Cortex of kidney (tissue), 1 donor: ENCODE measurements at places on chromosomes 4 and X.

- DNase-seq, result no peak
These were observed 54.6 kb upstream of the PARM1 start for GRCh38 chr4:74878323-74878722.

- no peak for DNase-seq
These were observed 31.8 kb downstream of the PRRG1 start for GRCh38 chrX:37380924-37381323.

DNA sequence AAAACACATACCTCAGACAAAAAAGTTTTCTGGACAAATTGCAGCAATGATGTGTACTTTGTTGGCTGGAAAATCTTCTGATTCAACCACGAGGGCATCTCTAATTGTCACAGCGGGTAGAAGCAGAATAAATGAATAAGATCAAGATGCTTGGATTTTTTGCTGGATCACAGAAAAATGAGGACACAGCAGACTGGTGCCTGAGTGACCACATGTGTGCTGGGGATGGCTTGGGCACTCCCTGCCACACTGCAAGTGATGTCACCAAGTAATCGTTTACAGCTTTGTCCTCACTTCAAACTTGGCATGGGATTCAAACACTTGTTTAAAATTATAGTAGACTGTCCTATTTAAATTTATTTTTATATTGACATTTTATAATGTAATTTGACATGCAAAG lies 557.0 kb downstream of the SPRY1 start:
- no peak for DNase-seq

- no peak for DNase-seq
These were observed 61.9 kb upstream of the DAPP1 start for GRCh38 chr4:99754756-99755155.

DNA sequence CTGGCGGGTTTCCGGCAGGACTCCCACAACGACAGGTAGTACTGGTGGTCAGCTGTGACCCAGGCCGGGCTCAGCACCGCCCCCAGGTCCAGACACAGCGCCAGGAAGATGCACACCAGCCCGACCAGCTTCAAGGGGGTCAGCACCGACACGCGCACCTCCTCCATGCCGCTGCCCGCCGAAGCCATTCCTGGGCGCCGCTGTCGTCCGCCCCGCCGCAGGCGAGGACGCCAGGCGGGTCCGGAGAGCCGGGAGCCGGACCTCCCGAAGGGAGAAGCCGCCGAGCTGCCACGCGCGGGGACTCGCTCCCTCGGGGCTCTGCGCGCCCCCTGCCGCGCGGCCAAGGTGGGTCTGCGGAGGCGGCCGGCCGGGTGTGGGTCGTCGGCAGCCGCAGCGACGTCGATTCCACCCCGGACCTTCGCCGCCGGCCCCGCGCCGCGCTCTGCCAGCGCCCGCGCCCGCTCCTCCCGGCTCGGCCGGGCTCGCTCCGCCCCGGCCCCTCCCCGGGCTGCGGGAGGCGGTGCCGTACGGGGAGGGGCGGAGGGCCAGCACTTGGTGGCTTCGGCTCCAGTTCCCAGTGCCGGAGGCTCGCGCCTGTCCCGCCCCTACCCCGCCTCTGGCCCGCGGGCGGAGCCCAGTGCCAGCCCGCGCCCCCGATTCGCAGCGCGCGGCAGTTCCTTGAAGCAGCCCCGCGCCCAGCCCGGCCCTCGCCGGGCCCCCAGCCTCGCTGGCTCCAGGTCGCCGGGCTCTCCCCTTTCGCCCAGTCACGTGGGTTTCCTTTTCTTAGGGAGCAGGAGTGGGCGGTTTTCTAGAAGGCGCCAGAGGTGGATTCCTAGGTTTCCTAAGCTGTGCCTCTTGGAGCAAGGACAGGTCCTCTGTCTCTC lies at the start of gene TMEM47:
Gene TMEM47, minus strand, starts transcription at position 444 of the 884 bp plus-strand sequence. Its CDS starts 256 bp downstream, at position 188.
- no peak for DNase-seq

GRCh38 chrX:39891781-39892180 lies 206.0 kb downstream of the BCOR start:
- no peak for DNase-seq

DNA sequence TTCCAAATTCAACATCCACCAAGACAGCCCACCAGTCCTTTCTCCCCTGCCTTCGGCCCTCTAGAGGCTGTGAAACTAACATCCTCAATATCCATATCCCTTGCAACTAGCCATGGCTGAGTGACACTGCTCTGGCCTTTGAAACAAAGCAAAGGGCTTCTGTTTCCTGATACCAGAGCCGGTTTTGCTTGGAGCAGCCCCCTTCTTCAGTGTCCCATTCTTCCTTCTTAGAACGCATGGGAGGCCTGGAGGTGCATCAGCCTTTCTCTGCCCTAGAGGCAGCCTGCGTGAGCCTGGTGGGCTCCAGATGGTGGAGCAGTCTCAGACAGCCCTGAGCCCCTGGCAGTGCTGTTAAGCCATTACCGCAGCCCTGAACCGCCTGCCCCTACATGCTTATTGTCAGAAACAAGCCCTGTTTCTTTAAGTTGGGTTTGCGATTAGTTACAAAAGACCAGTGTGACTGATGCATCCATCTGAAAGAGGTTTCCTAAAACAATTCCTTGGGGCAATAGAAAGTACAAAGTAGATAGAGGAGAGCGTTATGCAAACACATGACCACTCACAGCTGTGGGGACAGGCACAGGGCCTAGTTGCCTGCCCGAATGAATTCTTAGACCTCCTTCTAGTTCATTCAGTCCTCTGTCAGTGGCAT lies 74.1 kb downstream of the EVC start:
- DNase-seq, result no peak

DNA sequence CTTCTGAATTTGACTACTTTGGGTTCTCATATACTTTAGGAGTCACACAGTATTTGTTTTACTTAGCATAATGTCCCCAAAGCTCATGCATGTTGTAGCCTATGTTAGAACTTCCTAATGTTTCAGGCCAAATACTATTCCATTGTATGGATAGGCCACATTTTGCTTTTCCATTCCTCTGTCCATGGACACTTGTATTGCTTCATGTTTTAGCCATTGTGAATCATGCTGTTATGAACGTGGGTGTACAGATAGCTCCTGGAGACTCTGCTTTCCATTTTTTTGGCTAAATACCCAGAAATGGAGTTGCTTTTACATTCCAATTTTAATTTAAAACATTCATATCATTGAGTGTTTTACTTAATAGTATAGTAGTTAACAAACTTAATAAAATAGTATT lies 54.5 kb downstream of the HTT start:
- DNase-seq, result no peak

DNA sequence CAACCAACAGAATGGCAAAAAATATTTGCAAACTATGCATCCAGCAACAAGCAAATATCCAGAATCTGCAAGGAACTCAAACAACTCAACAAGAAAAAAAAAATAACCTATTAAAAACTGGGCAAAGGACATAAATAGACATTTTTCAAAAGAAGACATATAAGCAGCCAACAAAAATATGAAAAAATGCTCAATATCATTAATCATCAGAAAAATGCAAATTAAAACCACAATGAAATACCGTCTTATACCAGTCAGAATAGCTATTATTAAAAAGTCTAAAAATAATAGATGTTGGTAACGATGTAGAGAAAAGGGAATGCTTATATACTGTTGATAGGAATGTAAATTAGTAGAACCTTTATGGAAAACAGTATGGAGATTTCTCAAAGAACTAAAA lies 53.4 kb downstream of the WDR19 start:
- no peak for DNase-seq

- DNase-seq, result no peak
These were observed 68.3 kb upstream of the CHRDL1 start for GRCh38 chrX:110863883-110864282.

GRCh38 chr4:7516096-7516772 lies 81.5 kb upstream of the PSAPL1 start:
- DNase-seq, result no peak

DNA sequence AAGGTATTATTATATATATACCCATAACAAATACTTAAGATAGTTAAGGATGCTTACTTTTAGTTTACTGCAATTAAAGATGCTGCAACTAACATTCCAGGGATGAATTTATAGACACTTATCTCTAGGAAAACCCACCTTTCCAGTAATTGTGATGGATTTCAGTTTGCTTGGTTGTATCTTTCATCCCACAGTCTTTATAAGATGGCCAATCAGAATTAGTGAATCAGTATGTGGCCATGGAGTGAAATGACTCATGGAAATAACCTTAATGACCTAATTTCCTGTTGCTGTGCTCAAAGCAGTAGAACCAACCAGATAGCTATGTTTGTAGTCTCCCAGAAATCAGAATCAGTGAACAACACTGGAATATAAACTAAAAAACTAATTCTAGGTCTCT lies 26.4 kb downstream of the MOSPD2 start:
- DNase-seq, result no peak

DNA sequence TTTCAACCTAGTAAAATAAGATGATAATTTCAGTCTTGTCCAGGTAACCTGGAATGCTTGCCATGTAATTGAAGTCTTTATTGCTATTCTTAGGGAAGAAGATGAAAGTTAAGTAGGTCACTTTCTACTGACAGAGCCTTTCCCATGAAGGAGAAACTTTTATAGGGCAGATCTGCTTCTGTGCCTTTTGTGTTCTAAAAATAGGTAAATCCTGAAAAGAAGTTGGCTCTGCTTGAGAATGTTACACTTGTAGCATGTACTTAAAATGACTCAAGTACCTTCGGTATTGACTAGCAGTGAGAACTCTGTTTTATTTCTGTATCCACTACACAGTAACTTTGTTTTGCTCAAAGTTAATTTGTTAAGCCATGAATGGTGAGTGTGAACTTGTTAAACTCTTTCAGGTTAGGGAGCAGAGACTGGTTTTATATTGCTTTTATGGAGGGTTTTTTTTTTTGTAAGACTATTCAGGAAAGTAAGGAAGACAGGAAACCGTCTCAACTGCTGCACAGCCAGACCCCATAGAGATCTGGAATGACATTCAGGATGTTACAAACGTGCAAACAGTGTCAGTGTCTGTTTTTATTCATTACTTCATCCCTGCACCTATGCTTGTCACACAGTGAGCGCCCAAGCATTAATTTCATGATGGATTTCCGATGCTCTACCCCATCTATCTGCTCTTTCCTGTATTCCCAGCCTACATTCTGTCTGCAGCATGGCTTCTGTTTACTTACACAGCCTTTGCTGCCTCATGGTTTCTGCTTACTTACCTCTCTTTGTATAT lies 53.0 kb downstream of the SEPTIN11 start:
- no peak for DNase-seq

DNA sequence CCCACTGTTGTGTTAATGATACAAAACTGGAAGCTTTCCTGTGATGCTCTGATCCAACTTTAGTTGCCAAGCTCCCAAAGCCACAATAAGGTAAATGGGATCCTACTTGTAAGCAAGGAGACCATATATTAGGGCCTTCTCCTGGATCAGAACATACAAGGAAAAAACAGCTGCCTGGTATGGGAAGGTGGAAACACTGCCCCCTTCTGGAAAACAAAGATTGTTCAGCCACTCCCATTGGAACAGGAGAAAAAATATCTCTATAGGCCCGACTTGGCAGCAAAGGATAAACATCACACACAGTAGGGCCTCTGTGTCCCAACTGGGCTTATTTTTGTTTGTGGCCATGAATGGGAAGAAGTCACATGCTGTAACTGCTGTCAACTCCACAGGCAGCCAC lies 166.5 kb downstream of the TBX22 start:
- DNase-seq, result no peak

DNA sequence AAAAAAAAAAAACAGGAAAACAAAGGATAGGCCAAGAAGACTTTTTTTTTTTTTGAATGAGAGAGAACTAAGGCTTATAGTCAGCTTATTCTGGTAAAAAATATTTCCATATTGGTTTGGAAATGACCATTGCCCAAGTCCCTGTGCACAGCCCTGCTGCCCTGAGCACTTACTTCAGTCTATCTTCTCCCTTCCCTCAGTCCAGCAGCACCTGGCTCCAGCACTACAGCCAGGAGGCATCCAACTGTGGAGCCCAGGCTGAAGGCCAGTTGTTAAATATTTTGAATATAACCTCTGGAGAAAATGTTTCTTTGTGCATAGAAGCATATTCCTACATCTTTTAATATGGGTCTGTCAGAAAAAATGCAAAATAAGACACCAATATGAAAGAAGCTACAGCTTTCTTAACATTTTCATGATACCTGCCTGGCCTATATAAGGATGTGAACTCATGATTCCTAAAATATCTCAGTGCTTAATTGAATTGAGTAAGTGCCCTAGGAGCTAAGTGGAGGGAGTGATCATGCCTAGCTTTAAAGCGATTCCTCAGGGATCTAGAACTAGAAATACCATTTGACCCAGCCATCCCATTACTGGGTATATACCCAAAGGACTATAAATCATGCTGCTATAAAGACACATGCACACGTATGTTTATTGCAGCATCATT lies 14.4 kb downstream of the LRRC66 start:
- DNase-seq, result no peak

DNA sequence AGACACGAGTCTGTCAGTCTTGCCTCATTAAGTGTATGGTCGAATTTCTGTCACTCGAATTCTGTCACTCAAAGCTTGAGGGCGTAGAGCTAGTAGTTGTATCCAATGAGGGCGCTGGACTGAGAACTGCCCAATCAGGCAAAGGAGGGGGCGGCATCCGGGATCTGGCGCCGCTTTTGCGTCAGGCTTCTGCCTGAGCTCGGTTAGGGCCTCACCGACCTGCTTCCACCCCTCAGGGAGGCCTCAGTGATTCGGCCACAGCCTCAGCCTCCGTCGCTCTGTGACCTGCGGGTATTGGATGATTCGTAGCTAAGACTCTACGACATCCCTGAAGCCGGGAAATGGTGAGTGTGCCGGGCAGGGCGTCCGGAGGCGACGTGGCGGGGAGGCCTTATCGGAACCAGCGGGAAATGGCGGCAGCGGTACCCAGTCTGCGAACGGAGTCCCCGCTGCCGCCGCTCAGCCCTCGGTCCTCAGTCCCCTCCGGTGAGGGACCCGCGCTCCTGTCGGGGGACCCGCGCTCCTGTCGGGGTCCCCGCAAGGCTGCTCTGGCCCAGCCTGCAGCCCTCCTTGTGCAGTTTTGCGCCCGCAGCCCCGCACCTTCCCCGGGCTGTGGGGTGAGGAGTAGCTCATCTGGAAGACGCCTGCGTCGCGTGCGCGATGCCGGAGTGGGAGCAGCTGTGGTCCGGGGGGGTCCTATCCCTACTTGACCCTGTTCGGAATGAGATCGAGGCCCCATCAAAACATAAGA lies 88.3 kb downstream of the ZNF718 start:
- DNase-seq, result no peak

DNA sequence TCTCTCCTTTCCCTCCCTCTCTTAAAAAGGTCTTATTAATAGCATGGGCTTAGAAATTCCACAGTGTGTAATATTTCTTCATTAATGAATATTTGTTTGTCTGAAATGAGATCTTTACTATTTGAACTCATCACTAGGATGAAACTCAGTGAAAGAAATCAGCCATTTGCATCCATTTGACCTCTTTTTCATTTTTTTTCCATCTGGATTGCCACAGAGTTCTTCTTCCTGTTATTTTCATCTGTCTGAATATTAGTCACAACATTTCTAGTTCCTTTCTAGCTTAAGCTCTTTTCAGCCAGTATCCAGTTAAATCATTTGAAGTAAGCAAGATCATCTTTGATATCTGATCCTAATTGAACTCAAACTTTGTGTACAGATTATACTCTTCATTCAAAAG lies 69.2 kb upstream of the PLS3 start:
- no peak for DNase-seq

- DNase-seq, result no peak
These were observed 21.1 kb downstream of the PNMA6E start for GRCh38 chrX:153379971-153380581.

GRCh38 chr4:68520985-68521384 lies 55.1 kb downstream of the UGT2B17 start:
- no peak for DNase-seq
